Chondrocyte (in vitro differentiated cells): ENCODE measurements at places on chromosomes 2 and 18.

GRCh38 chr2:195711478-195711877 lies 54.5 kb downstream of the SLC39A10 start:
- DNase-seq, result no peak

DNA sequence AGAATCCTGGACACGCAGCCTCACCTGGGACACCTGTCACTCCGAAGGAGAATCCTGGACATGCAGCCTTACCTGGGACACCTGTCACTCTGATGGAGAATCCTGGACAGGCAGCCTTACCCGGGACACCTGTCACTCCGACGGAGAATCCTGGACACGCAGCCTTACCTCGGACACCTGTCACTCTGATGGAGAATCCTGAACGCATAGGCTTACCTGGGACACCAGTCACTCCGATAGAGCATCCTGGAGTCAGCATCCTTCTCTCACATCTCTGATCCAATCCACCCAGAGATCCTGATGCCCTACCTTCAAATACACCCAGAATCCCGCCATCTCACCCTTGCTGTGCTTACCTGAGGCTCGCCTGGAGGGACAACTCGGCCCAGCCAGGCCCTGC lies 154.9 kb downstream of the NDUFA10 start:
- no peak for DNase-seq

GRCh38 chr2:86239745-86240144 lies 40.5 kb downstream of the MRPL35 start:
- no peak for DNase-seq

DNA sequence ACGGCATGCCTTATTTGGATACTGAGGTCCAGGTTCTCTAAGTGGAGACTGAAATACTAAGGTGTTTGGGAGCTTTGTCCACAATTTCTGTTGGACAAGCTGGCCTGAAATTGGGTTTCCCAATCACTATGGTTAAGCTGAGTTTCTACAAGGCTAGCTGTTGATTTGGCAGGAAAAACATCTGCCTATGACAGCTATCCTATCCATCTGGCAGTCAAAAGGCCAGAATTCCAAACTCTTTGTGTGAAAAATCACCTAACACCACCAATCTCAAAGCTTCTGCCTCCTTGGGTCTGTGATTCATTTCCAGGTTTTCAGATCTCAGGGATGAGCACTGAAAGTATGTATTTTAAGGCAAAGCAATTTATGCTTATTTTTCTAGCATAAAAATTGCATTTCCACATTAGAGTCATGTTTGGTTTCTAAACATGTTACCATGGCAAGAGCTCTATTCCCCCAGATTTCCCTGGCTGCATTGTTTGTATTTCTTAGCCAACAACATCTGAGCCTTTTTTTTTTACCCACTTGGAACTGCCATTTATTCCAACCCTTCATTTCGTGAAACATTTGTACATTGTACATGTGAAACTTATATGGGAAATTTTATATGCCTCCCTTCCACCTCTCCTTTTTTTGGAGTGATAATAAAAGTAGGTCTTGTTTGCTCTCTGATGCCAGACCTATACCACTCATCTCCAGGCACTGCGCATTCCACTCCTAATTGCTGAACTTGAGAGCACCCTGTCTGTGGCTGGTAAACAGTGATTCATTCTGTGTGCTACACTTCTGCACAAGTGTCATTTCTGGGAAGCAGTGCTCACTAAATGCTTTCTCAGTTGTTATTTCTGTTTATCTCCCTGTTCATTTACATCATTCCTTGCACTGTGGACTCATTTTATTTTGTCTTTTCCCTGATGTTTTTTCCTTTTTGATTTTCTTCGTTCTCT lies 15.9 kb upstream of the CCDC85A start:
- DNase-seq, result no peak

DNA sequence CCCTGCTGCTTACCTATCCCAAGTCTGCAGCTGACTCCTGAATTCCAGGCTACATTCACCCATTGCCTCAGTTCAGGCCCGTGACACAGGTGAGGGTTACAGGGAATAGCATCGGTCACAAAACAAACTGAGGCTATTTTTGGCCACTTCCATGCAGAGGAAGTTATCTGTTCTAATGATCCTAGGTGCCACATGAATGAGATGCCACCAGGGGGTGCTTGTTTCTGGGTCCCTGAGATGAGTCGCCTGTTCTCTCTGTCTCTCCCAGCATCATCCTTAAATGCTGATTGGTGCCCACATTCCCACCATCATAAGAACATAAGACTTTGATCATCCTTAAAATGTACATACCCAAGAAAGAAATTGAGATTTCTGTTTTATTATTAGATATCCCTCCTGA lies 119.0 kb upstream of the CELF4 start:
- DNase-seq, result no peak

GRCh38 chr2:5373200-5373599 lies 319.0 kb upstream of the SOX11 start:
- DNase-seq, result no peak

DNA sequence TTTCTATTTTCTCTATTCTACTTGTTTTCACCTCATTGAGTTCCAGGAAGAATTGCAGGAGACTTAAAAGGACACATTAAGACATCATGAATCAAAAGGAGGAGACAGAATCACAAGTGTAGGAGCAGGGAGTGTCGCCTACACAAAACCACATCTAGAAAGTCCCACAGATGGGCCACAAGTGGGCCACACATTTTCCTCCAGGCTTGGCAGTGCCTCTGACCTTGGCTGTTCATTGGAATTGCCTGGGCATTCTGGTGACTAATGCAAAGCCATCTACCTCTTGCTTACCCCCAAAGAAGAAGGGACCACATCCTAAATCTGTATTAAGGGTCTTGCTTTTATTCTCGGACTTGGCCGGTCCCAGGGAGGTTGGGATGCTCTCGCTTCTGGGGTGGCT lies 103.6 kb downstream of the KLHL29 start:
- no peak for DNase-seq

GRCh38 chr2:64601034-64601754 lies 52.5 kb downstream of the SERTAD2 start:
- no peak for DNase-seq

DNA sequence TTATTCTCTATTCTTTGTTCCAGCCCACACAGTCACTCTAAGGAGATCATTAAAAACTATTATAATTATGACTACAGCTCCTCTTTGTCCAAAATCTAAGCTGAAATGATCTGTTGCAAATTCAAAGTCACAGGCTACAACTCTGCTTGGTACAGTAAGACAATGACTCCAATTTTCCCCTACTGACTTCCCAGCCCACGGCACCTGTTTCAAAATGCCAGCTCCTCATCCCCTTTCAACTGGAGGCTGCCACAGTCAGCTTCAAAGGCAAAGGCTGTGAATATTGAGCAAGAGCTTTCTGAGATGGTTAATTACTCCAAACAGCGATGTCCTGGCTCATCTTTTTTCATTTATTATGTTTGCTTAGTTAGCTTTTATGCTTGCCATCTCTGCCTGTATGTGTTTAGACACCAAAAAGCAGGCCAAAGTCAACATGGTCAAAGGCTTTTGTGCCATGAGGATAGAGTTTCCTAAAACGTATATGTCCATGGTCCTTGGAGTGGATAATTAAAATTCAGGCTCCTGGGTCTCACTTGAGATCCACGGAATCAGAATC lies 141.1 kb downstream of the DOCK10 start:
- no peak for DNase-seq

- no peak for DNase-seq
Measured at GRCh38 chr2:17805717-17806363, 10.4 kb upstream of the MSGN1 start.

DNA sequence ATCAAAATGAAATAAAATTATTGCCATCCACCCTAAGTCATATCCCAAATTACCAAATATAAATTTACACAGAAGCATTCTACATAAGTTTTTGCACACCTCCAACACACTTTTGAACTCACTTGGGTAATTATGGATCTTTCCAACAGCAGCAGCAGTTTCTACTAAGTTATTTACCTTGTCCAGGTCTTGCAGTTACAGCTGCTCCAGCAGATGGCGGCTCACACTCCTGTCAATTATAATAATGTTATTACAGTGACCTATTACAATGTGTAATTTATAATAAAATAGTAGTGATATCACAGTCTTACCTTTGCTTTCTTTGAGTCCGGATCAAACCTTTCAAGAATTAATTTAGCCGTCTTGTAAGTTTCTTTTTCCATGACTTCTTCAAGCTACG lies 37.9 kb downstream of the LNPK start:
- no peak for DNase-seq

DNA sequence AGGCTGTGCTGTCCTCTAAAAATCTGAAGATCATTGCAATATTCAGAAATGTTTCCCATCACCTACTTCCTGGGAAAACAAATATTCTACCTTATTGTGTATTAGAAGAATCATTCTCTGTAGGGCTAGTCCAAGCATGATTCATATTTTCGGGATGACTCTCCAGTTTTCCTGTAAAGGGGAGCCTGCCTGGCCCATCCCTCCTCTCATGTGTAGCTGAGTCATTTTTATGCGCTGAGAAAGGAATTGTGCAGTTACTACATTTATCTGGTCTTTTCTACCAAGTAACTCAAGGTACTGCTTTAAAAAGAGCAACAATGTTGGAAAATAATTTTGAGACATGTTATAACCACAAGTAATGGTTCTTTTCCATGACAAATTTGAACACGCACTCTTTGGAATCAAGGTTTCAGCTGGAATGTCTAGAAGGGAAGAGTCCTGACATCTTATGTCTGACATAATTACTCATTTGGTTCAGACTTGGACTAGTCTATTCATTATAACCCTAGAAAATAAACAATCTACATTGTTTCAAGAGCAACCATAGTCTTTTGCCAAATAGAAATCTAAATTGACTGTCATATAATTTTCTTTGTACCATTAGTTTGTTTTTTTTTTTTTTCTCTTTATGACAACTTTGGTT lies 6.6 kb downstream of the DSG3 start:
- no peak for DNase-seq

GRCh38 chr18:64668461-64668962 lies 519.6 kb upstream of the LINC00305 start:
- DNase-seq, result no peak

DNA sequence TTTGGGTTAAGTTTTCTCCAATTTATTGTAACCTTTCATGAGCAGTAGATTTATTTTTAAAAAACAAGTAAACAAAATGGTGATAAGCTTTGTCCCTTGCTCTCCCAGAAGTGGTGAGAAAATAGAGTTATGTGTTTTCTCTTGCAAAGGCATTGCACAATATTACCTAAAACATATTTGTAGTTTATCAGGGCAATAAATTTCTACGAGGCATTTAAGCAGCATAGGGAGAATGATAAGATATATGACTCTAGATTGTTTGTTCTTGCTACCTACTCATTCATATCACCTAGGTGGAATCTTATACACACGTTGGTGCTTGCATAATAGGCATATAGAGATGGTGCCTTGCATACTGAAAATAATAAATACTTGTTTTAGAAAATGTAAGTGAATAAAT lies 201.7 kb downstream of the MYO1B start:
- no peak for DNase-seq

DNA sequence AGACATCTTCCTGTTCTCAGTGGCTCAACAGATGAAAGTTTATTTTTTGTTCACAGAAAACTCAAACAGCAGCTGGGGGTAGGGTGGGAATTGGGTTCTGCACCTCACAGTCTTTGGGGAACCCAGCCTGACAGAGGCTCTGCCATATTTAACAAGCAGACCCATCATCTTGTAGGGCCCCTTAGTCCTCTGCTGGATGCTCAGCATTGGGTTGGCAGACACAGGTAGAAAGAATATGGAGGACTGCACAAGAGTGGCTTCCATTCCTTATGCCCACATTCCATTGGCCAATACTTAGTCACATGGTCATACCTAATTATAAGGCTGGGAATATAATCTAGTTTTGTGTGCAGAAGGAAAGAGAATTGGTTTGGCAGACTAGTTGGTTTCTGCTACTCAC lies 89.1 kb downstream of the MYO3B start:
- DNase-seq, result no peak

GRCh38 chr2:137050949-137051348 lies 285.6 kb downstream of the THSD7B start:
- DNase-seq, result no peak

- DNase-seq, result no peak
Measured at GRCh38 chr2:37676274-37676673, 4.8 kb upstream of the CDC42EP3 start.

DNA sequence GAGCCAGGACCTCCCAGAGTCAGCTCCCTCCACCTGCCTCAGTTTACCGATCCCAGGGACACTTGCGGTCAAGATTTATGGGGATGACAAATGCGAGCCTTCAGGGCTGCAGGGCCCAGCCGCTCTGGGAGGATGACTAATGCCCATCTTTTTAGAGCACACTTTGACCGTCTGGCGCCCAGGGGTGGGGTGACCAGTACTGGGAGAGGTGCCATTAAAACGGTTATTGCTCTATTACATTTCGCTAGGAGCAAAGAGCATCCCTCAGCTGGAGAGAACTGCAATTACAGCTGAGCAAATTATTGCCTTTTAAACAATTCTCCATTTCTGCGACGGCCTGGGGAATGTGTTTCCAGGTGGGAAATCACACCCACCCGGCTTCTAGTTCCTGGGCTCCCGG lies 42.6 kb upstream of the HPCAL1 start:
- DNase-seq, result peak; percentile 13

- no peak for DNase-seq
Measured at GRCh38 chr2:30987566-30987965, 150.7 kb downstream of the GALNT14 start.

DNA sequence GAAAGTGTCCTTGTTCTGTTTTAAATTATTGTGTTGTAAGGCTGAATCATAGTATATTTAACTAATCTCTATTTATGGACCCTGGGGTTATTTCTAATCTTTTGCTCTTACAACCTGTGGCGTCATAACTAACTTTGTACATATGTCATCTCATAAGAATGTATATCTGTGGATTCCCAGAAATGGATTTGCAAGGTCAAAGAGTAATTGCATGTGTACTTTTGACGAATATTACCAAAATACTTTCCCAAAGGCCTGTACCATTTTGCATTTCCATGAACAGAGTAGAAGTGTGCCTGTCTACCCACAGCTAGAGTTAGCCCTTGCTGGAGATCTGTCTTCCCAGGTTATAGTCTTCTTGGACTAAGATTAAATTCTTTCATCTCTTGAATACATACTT lies 42.8 kb downstream of the SEMA4F start:
- no peak for DNase-seq

DNA sequence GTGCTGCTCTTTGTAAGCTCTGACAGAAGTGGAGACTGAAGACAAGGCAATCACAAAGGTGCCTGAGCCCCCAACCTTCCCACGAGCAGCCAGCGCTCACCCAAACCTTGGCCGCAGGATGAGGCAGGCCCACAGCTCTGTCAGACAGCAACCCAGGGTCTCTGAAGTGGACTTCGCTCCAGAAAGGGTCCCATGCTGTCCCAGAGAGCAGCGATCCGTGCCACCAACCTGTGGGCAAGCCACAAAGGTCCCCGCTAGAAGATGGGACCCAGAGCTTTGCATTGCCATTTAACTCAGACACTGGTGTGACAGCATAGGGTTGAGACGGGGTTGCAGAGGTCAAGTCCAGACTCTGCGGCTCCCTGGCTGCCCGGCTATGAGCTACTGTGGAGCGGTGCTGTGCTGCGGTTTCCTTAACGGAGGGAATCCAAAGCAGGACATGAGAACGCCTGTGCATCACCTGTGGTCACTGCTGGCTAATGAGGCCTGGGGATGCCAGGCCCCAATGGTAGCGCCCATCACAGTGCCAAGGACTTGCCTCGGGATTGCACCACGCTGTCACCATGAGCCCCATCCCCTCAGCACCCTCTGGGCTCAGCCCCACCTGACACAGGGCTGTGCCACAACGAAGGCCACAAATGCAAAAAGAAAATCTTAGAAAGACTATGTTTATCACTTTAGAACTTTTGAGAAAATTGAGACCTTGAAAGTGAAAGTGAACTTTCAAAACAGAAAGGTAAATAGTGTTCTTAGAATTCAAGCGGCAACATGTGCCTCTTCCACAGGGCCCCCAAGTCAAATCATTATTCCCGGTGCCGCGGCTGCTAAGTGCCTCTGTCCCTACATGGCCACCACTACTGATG lies 103.4 kb downstream of the HDAC4 start:
- peak; percentile 63 for DNase-seq

- DNase-seq, result no peak
Measured at GRCh38 chr2:236946871-236947270, 138.8 kb upstream of the COPS8 start.
